ENCODE measurements at places on chromosomes 4 and X.

DNA sequence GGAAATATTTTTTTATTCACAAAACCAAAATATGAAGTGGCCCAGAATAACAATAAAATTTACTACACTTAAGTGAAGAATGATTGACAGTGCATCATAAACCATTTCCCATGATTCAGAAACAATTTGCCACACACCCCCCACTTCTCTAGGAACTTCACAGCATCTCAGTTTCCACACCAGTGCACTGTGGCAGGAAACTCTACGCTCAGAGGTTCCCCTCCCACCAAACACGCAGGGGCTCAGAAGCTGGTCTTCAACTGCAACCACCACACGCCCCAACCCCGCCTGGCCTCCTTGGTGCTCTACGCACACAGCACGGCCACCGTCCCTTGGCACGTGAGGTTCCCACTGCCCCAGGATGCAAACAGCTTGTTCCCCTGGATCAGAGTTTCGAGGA lies 63.7 kb downstream of the ZFYVE28 start:
- peak; percentile 29 for DNase-seq

- DNase-seq = no peak
Observed at GRCh38 chr4:165058666-165059065, 5.0 kb downstream of the TRIM75 start.

GRCh38 chr4:137674066-137674465 lies 141.8 kb upstream of the PCDH18 start:
- DNase-seq = no peak

DNA sequence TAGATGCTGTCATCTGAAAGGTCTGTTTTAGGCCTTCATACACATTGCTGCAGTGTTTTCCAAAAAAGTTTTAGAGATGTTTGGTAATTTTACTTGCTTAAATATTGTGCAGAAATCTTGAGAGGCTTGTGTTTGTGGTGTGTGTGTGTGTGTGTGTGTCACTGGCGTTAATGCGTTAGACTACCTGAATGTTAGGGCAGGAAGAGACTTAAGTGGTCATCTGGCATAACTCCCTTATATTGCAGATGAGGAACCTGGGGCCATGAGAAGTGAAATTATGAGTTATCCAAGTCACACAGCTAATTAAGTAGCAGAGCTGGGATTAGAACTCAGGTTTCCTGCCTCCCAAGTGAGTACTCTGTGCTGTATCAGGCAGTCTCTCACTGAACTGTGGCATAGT lies 1.4 kb downstream of the LSM6 start:
- no peak for DNase-seq

DNA sequence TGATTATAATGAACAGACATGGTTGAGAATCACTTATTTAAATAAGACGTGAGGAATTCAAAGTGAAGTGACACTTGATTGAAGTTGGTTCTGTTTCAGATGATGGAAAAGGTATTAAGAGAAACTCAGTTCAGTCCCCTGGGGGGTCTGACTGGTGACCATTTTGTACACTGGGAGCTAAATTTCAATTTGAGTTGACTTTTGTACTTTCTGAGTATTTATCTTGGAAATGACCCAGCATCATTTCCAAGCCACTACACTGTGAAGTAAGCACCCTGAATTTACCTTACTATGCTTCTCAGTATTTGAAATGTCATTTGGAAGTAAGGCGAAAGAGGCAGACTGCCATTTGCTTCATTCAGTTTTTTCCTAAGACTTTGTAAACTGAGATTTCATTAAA lies 73.4 kb downstream of the CNOT6L start:
- no peak for DNase-seq

GRCh38 chr4:139785356-139785755 lies 119.7 kb downstream of the MGST2 start:
- no peak for DNase-seq

DNA sequence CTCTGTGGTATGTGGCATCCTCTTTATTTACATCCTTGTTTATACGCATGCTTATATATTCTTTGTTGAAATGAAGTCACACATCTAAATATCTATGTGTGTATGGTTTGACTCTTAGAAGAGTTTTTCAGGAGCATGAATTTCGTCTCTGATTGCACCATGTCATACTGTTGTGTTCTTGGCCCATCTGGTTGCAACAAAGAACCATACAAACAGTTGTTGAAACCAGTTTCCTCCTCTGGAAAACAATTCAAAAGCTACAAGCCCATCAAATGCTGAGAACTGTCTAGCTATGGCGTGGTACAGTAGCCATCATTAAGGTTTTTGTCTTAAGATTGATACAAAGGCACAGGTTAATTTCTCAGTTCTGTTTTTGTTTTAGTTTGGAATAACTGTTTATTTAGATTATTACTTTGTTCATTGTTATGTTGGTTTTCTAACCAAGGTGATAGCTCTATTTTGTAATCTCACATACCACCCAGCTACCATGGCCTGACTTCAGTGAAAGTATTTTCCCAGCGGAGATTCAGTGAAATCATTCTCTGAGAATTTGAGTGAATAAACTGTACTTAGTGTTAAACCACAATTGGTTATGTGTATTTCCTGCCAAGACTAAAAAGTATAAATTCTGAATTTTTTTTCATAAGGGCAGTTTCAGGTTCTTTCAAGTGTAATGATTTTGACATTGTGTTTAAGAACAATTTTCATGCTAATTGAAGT lies 91.0 kb downstream of the ARHGAP24 start:
- DNase-seq = no peak

DNA sequence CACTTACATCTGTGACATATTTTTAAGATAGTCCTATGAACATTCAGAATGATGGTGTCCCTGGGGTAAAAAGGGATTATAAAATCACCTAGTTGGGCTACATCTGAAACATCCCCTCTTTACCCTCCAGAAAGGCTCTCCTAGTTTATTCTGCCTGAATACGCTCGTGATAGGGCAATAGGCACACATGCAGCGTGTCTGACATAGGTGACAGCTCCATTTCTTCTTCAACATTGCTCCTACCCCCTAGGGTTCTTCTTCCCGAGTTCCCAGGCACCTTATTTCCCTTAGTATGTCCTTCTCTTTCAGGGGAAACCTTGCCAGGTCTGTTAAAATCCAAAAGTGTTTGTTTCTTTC lies 27.1 kb upstream of the CFAP299 start:
- DNase-seq = no peak

GRCh38 chrX:107827030-107827831 lies 1.6 kb downstream of the MID2 start:
- no peak for DNase-seq

GRCh38 chrX:31291131-31291530 lies 219.3 kb upstream of the FTHL17 start:
- no peak for DNase-seq

- DNase-seq = no peak
Observed at GRCh38 chr4:180240670-180241069, 2002.5 kb upstream of the TENM3 start.

GRCh38 chrX:24682739-24683432 lies 10.8 kb upstream of the POLA1 start:
- no peak for DNase-seq

DNA sequence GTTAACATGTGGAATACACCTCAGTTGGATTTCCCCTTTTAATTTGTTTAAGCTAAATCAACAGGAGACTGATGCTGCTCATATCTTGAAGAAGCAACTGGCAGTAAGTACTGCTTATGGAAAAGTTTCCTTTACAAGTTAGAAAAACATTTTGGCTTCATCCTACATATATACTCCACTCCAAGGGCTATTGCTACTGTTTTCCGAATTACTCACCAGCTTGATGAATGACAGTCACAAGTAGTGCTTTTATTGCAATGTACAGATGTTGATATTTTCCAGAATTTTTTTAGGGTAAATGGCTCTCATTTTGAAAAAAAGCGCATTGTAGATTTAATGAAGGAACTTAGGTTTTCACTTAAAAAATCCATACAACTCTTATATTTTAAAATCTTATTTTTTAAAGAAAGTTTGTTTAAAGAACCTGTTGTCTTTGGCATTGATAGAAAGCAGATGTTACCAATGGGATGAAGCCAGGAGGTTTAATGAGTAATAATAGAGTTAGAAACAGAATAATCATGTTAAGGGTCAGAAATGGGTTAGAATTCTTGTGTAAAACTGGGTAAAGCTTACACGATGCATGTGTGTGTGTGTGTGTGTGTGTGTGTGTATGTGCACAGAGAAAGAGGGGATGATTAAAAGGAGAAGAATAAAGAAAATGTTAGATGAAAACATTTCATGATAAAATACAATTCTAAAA lies 272.9 kb downstream of the CFAP299 start:
- DNase-seq = no peak

- no peak for DNase-seq
Observed at GRCh38 chr4:5044341-5044740, 6.9 kb upstream of the STK32B start.

DNA sequence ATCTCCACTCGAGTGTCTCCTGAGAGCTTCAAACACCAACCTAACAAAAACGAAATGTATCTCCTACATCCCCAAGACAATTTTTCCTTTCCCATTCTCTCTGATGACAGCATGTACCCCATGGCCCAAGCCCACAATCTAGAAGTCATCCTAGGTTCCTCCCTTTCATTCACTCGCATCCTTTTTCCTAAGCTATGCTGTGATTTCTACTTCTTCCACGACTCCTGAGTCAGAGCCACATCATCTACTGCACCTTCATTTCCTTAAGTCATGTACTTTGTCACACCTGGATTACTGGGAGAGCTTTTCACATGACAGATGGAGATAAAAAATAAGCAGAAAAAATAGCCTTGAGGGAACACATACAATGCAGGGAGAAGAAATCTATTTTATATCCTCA lies 20.1 kb downstream of the C4orf36 start:
- DNase-seq = no peak

DNA sequence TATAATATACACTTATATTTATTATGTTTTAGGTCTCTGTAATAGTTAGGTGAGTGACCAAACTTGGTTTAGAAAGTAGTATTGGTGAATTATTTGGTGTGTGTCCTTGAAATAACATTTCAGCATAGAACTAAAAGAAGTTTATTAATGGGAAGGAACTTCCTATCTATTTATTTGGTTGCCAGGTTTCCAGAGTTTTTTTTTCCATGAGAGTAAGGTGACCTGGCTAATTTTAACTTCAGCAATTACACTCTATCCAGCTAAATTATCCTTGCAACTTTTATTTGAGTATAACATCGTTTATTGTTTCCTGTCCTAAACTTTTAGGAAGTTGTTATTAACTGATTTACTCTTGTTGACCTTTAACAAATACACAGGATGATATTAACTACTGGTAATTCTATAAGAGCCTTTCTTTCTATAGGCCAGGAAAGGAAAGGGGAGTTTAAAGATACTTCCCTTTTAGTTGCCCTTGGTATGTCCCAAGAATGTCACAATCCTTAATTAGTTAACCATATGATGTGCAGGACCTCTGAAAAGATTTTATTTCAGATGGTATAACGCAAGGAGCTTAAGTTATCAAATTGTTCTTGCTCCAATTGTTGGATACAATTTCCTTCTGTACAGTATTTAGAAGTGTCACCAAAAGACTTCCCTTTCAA lies 18.9 kb downstream of the PRDM8 start:
- no peak for DNase-seq

GRCh38 chr4:74117024-74117534 lies 18.1 kb upstream of the CXCL2 start:
- no peak for DNase-seq

DNA sequence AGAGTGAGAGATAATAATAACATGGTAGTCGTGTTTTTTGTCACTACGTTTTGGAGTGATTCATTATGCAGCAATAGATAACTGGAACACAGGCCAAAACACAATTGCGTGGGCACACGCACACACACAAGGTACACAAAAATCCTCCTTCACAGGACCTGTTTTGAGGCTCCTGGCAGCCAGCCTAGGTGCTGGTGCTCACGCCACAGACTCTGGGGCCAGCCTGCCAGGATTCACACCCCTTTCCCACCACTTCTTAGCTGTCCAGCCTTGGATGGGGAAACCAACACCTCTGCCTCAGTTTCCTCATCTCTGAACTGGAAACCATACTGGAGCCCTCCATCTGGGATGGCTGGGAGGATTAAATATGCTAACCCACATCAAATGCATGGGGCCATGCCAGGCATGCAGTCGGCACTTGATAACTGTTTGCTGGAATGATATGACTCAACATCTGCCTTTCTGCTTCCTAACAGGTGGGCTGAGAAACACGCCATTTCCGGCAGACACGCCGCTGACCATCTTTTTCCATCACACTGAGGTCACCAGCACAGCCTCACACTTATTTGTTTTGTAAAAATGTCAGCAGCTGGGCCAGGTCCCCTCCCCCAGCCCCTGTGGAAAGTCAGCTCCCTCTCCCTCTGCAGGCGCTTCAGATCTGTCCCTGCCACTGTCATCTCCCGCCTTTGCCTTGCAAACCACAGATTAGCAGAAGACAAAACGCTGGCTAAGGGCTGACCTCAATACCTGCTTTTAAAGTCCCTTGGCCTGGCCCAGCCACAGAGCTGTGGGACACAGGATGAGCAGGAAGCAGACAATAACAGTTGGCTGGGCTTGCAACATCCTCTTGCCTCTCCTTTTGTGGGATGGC lies 237.5 kb downstream of the BCOR start:
- peak; percentile 62 for DNase-seq

DNA sequence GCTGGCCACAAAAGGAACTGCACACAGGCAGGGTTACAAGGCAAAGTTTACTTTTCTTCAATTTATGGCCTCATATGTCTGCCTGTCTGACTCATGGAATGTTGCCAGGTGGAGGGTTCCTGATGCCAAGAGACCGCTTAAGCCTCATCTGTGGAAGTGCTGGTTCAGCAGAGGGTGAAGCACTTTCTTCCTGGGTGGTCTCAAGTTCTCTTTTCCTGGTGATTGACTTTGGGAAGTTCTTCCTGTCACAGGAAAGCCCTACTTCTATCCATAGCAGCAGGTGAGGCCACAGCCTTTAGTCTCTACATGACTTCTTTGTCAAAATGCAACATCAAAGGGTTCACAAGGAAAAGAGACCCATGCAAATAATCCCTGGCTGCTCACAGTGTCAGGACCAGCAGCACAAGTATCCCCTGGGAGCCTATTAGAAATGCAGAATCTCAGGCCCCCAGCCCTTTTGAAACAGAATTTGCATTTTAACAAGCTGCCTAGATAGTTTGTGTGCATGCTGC lies 81.4 kb upstream of the IGFBP7 start:
- no peak for DNase-seq

DNA sequence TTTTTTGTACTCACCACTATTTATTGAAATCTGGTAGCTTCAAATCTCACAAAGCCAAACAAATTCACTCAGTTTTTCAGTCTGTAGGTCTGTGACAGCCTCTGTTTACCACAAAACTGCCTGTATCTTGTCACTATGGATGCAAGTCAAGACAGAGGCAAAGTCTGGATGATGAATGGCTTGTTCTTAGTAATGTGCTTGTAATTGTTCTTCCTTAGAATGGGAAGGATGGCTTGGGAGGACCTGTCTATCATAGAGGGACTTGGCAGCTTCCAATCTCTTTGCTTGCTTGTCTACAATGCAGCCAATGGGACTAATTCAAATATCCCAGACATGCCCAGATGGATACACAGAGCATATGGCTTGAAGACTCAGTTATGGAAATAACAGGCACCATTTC lies 141.2 kb upstream of the SCML1 start:
- DNase-seq = no peak

- no peak for DNase-seq
Observed at GRCh38 chr4:55733932-55734331, 85.7 kb upstream of the EXOC1L start.

All from activated gamma-delta T cell treated with Interleukin-2 at 50 U/mL for 16 hours (primary cell).